ENCODE measurements at places on chromosomes 6 and 20.

- no peak for DNase-seq
Observed at GRCh38 chr6:35993150-35993549, 31.3 kb downstream of the SLC26A8 start.

GRCh38 chr20:7248281-7249201 is 481.1 kb downstream of the BMP2 start:
- no peak for DNase-seq

GRCh38 chr6:5435449-5435848 is 174.1 kb downstream of the FARS2 start:
- no peak for DNase-seq

- DNase-seq = no peak
Observed at GRCh38 chr20:17334932-17335331, 108.1 kb downstream of the PCSK2 start.

- no peak for DNase-seq
Observed at GRCh38 chr6:107616775-107617174, 126.9 kb downstream of the SOBP start.

- no peak for DNase-seq
Observed at GRCh38 chr20:17825960-17826843, 126.4 kb downstream of the BANF2 start.

GRCh38 chr20:36214684-36215256 is 21.5 kb upstream of the AAR2 start:
- DNase-seq = no peak

GRCh38 chr20:43237651-43238168 is 48.0 kb upstream of the PTPRT start:
- no peak for DNase-seq

GRCh38 chr20:9186396-9186795 is 117.5 kb downstream of the PLCB4 start:
- no peak for DNase-seq

- no peak for DNase-seq
Observed at GRCh38 chr6:151286214-151286613, 46.4 kb downstream of the AKAP12 start.

- no peak for DNase-seq
Observed at GRCh38 chr6:90764001-90764400, 177.1 kb upstream of the MAP3K7 start.

DNA sequence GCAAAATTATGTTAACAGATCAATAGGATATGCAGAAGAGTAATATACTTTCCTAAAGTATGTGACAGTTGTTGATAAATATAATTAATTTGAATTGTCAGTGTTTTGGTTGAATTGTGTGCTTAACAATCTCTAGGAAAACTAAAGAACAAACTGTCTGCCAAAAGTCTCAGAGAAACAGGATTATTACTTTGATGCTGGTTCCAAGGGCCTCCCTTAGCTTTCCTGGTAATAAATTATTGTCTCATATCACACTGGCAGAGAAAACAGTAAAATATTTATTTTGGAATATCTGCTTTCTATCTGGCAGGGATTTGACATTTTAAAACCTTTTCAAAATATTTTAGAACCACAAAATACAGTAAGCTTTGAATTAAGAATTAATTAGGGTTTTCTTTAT is 40.1 kb upstream of the CARMIL1 start:
- no peak for DNase-seq

GRCh38 chr6:36836111-36837021 is 2.9 kb downstream of the CPNE5 start:
- no peak for DNase-seq

- DNase-seq = no peak
Observed at GRCh38 chr20:11847827-11848226, 69.9 kb upstream of the BTBD3 start.

DNA sequence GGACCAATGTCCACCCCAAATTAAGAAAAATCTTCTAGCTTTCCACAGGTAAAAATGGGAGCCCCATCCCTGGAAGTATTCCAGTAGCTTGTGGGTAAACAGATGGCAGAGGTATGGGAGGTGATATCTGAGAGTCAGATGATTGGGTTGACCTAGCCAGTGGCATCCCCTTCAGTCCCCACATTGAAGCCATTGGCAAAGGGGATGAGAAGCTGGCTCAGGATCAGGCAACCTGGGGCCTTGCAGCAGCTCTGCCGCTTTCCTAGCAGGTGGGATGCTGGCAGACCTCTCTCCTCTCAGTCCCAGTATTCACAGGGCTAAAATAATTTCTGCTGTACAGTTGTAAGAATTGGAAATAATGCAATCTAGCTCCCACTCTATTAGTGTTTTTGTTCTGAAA is 108.9 kb upstream of the KCNG1 start:
- DNase-seq = no peak

DNA sequence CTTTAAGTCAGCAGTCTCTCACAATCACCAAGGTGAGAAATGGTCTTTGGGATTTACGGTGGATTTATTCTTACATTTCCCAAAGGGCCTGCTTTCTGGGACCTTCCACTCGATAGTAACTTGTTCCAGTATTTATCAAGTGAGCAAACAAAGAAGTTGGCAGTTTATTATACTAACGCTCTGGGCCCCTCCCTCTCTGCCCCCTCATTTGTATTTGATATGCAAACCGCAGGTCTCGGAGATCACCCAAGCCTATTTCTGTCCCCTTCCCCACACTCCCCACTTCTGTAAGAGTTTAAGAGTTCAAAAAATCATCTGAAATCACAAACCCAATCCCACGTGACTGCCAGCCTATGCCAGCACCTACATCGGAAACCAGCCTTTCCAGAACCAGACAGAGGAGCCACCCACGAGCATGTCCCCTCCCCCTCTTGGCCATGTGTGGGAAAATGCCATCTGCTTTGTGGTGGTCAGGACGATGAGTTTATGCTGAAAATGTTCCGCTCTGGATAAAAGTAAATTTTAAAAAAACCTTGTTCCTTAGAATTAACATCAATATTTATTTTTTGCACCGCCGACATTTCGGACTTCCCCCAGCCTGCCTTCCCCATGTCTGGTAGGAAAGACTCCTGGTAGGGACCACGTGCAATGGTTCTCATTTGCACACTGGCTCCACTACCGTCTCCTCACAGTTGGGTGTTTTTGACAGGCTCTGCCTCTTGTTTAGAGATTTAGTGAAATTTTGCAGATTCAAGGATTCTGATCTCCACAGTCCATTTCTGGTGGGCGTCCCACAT is 281.0 kb downstream of the TFAP2C start:
- DNase-seq = no peak

Measured in activated T-cell treated with anti-CD3 and anti-CD28 coated beads, Interleukin-2, amount 50 U/mL, for 1 hour (primary cell).